HT-29 (cell line): ENCODE measurements at places on chromosomes 1 and 21. TPM values are rescaled to one million over a fixed set of nuclear protein-coding genes. Genes with fewer than 3 reads are reported as not detected.

DNA sequence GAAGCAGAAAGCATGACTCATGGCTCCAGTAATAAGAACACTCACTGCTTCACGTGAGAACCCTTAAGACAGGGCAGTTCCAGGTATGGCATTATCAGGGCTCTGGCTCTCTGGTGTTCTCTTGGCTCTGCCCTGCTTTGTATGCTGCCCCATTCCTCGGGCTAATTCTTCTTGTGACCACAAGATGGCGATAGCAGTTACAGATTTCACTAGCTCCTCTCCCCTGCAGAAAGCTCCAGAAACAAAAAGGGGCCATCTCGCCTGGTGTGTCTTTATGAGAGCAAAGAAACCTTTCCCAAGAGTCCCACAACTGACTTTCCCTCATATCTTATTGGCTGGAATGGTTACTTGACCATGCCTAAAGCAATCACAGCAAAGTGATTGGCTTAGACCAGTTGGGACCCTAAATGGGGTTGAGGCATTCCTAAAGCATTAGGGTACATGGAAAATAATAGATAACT lies 60.1 kb downstream of the F3 start:
- DNase-seq: peak; percentile 89

- DNase-seq: peak; percentile 16
Measured at GRCh38 chr1:44802306-44803061, 2.3 kb downstream of the PLK3 start.

GRCh38 chr1:22245726-22246125 lies 102.8 kb upstream of the WNT4 start:
- no peak for DNase-seq

DNA sequence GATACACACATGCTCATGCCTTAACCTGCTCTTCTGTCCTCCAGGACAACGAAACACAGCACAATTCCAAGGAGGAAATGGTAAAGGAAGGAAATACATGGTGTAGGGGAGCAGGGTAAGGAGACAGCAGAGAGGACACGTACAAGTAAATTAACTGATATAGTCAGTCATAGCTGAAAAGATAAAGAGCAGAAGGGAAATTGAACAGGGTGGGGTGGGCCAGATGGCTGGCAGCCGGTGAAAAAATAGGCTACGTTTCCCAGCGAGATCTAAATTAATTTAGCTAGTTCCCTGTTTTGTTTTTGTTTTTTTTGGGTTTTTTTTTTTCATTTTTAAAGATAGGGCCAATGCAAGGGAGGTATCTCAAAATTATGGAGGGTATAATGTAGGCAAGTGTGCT lies 109.2 kb downstream of the FAM78B start:
- no peak for DNase-seq

Gene ZNF697
- 1.3 and 1.8 TPM in 2 replicates for total RNA-seq

Gene IVL
- total RNA-seq: 2.0 and 2.2 TPM in 2 replicates

- DNase-seq: no peak
Measured at GRCh38 chr1:65538664-65539063, 118.2 kb downstream of the LEPR start.

- DNase-seq: no peak
Measured at GRCh38 chr1:36733748-36734147, 251.0 kb upstream of the CSF3R start.

Gene ITGB2
- not detected in 2 replicates for total RNA-seq

DNA sequence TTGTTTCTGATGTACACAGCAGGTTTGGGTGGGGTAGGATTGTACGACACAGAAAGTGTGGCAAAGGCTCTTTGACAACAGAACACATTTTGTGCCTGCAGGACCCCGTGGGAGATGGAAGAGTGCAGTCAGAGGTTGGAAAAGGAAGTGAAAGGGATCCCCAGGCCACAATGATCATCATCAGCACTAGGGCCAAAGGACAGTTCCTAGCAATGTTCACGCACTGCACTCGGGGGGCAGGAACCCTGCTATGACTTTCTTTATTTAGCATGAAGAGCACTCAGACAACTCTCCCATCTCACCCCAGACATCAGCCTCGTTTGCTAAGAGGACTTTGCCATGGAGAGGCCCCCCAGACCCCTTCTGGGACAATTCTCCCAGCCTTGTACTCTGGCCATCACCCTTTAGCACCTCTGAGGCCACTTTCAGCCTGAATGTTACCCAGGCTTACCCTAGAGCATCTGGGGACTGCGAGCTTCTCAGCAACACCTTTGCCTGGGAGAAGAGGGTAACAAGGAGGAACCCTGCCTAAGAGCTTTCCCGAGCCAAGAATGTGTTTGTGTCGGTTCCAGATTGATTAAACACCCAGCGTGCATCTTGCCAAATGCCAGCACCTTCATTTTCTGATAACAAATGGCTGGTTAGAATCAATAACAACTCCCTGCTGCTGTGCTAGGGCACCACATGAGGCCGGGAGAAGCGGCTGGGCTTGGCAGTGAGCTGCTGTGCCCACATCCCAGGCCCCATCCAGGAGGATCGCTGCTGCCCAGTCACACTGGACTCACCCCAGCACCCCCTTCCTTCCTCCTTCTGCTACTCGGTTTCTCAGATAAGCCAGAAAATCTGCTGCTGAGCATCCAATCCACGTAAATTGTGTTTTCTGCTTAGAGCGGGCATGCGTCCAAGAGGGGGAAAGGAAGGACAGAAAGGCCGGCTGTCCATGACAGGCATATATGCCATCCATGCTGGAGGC lies 633.1 kb downstream of the AJAP1 start:
- no peak for DNase-seq

DNA sequence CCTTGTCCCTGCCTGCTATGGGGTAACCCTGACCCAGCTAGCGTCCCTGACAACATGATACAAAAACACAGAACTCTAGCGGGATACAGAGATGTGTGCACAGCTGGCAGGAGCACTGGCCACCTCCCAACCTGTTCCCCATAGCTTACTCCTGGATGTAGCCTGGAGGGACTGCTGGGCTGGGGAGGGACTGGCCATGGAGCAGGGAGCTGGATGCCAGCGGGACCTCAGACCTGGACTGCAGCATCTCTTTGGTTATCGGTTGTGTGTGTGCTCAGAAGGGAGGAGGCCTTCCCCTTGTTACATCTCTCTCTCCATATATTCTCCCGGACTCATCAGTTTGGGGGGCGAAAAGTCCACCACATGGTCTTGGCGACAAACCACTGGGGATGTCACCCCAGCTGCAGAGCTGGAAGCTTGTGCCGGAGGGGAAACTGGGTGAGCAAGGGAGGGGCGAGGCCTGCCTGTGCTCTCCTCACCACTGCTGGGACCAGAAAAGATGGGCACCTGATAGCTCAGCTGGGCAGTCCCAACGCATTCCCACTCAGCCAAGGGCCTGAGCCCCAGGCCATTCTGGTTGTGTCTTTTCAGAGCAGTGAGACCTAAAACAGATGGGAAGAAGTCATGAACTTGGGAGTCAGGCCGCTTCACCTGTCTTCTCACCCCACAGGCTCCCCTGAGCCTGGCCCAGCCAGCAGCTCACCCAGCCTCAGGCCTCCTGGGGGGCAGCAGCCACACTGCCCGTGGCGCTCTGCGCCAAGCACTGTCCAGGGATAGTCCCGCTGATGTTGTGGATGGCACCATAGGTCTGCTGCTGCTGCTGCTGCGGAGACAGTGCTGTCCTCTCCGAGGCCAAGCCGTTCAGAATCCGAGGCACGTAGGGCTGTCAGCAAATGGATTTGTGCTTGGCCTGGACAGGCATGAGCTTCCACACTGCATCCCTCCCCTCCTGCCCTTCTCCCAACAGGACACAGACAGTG lies 35.6 kb downstream of the TMEM63A start:
- DNase-seq: no peak

GRCh38 chr1:182725259-182726255 lies 41.2 kb upstream of the RGS8 start:
- DNase-seq: peak; percentile 34

DNA sequence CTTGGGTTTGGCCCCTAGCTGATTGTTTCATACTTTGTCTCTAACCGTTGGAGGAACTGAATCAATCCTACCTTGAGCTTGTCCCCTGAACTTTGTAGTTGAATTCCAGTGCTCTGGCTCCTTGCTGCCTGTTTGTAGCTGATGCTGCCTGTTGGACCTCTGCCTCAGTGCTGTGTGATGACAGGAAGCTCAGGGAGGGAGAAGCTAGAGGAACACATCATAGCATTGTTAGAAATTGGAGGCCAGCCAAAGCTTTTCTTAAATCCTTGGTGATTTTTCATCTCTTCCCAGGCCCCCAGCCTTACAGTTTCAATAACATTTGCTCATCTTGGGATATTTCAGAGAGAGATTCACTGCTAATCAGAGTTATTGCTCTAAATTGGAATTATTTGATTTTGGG lies 34.0 kb downstream of the MACF1 start:
- DNase-seq: no peak

- no peak for DNase-seq
Measured at GRCh38 chr1:218765753-218766152, 407.9 kb upstream of the LYPLAL1 start.

GRCh38 chr1:236287757-236288619 lies 6.2 kb upstream of the ERO1B start:
- no peak for DNase-seq

Gene GUCA2A
- 0.69 and 1.7 TPM in 2 replicates for total RNA-seq

Gene PTPRF
- total RNA-seq: 101 and 122 TPM in 2 replicates

DNA sequence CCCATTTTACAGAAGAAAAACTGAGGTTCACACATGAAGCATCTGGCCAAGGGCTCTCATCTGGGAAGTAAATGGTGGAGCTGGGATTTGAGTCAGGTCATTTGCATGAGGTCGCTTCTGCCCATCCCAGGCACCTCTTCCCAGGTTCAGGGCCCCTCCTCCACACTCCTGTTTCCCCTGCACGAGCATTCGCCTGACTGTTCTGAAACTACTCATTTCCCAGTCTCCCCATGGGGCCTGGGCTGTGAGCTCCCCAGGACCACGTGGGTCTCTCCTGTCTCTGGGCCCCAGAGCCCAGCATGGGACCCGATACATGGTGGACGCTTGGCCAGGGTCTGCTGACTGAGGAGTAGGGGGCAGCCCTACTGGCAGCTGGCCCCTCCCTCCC lies 360.8 kb downstream of the MATN1 start:
- no peak for DNase-seq

Gene C1QA
- not detected in 2 replicates for total RNA-seq

Gene GBP6
- total RNA-seq: not detected in 2 replicates

DNA sequence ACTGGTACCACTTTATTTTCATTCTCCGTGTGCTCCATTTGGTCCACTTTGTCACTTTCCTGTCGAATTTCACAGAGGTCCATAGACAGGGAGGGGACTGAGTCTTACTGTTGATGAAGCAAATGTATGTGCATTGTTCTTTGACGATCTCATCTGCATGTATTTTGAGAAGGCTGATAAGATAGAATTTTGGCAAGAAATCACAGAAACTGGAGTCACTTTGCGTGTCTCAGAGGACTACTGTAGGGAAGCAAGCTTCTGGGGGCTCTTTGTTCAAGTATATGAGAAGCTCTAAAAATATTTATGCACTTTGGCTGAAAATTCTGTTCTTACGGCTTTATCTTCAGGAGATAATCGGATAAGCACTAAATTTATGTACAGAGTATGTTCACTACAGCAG lies 78.1 kb downstream of the PCBP3 start:
- DNase-seq: no peak

DNA sequence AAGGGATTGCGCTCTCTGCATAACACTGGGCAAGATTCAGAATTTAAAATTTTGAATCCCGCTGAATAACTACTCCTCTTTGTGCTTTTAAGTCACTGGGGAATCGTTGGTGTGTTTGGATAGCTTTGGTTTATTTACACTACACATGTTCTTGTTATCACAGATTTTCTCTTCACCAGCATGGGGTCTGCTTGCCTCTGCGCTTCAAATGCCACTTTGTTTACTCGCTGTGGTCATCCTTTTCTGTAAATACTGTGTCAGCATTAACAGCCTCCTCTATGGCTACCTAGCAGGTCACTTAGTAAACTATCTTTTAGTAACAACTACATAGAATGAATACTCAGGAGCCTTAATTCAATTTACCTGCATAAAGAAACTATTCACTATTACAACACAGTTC lies 14.4 kb upstream of the KCNH1 start:
- no peak for DNase-seq

DNA sequence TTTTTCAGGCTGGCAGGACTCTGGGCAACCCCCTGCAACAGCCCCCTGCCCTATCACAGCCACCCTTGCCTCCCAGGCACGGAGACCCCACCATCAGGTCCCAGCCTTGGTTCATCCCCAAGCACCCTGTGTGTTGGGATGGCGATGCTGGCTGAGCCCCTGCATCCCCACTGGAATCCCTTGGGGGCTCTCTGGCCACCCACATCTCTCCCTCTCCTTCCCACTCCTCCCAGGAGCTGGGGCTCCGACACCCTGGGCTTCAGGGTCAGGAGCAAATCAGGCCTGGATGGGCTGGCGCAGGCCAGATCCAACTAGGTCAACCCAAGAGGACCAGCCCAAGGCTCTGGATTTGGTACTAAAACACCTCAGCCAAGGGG lies 25.9 kb downstream of the COL6A1 start:
- no peak for DNase-seq

GRCh38 chr1:51877434-51878307 lies 856 bp downstream of the NRDC start:
- peak; percentile 56 for DNase-seq
